ENCODE measurements at places on chromosomes 3 and 15.

GRCh38 chr3:173398111-173398479 is 551 bp downstream of the NLGN1 start:
- DNase-seq: no peak

- DNase-seq: no peak
Measured at GRCh38 chr15:83604549-83604948, 49.4 kb upstream of the ADAMTSL3 start.

- no peak for DNase-seq
Measured at GRCh38 chr3:100761211-100761942, 52.1 kb downstream of the TFG start.

DNA sequence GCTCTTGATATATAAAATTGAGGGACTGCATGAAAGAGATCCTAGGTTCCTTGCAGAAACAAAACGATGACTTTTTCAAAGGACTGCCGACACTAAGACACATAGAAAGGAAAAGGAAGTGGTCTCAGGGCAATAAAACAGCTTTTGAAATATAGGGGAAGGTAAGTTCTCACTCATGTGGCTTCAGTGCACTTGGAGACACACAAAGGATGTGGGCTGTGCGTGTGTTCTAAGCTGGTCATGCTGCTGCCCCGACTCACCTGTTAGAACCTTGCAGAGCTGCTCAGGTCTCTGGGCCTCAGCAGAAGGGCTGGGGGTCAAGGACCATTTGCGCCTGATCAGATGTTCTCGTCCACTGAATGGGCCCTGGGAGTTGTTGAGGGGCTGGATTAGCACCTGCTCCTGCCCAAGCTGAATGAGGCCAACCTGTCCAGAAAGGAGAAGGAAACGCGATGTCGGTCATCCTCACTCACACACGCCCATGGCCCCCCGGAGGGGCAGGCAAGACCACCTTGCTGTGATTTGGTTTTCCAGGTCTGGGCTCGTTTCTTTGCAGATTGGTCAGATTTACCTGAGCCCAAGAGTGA is 11.1 kb downstream of the ADAMTS17 start:
- no peak for DNase-seq

DNA sequence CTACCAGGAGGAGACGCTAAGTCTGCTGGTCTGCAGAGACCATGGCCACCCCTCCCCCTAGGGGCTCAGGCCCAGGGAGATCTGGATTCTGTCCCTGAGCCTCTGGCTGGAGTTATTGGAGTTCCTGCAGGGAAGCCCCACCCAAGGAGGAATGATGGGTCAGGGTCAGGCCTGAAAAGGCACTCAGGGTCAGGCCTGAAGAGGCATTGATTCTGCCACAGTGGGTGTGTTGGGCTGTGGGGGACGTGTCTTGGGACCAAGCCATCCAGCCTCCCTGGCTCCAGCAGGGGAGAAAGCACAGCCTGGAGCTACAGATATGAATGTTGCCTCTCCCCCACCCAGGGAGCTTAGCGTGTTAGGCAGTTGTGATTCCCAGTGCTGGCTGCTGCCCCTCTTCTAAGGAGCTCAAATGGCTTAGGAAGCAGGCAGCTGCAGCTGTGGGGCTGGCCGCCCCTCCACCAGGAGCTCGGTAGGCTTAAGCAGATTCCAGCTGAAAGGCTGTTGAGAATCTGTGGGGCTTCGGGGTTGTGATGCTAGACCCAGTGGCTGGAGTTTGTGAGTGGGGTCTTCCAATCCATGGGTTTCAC is 176.7 kb downstream of the CHL1 start:
- no peak for DNase-seq

- DNase-seq: no peak
Measured at GRCh38 chr15:69647142-69647513, 194.5 kb downstream of the RPLP1 start.

DNA sequence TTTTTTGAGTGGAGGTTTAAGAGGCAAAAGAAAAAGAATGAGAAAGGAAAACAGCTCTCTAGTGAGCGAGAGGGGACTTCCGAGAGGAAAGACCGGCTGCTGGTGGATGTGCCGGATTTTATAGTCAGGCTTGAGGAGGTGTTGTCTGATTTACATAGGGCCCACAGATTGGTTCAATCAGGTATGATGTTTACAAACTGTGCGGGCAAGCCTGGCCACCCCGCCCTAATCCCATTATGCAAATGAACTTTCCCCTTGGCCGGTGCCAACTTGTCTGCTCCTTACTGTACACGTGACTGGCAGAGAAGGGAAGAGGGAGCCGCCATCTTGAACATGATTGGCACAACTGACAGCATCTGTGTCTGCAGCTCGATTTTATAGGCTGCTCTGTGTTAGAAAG is 44.7 kb downstream of the FAM43A start:
- no peak for DNase-seq

- DNase-seq: no peak
Measured at GRCh38 chr15:60647246-60647645, 168.3 kb upstream of the ICE2 start.

Measured in activated B cell treated with CpG ODN at 0.5 μM for 24 hours (primary cell).